ENCODE measurements at places on chromosomes 6 and 20.
A peak's percentile ranks its signal among the peaks of the same experiment; 100 is the strongest.

GRCh38 chr20:54350415-54350814, 125.0 kb upstream of the DOK5 start:
- DNase-seq, result no peak

- DNase-seq, result no peak
Observed at GRCh38 chr6:116359131-116359530, 11.6 kb upstream of the DSE start.

DNA sequence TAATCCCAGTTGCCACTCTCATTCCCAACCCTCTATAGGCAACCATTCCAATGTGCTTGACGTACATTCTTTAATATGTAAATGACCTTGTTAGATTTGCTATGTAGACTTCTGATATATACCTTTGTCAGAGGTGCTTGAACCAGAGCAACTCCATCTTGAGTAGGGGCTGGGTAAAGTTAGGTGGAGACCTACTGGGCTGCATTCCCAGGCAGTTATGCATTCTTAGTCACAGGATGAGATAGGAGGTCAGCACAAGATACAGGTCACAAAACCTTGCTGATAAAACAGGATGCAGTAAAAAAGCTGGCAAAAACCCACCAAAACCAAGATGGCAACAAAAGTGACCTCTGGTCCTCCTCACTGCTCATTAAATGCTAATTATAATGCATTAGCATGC, 8.3 kb upstream of the HM13 start:
- DNase-seq, result no peak

DNA sequence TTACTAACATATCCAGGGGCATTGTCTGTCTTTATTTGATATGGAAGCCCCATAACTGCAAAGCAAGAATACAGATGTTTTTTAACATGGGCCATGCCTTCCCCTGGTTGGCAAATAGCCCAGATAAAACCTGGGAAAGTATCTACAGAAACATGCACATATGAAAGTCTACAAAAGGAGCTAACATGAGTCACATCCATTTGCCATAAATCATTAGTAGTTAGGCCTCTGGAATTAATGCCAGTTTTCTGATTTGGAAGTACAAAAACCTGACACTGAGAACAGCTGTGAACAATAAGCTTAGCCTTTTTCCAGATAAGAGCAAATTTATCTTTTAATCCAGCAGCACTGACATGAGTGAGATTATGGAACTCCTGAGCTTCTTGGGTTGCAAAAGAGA, 418.0 kb upstream of the IMPG1 start:
- DNase-seq, result no peak

DNA sequence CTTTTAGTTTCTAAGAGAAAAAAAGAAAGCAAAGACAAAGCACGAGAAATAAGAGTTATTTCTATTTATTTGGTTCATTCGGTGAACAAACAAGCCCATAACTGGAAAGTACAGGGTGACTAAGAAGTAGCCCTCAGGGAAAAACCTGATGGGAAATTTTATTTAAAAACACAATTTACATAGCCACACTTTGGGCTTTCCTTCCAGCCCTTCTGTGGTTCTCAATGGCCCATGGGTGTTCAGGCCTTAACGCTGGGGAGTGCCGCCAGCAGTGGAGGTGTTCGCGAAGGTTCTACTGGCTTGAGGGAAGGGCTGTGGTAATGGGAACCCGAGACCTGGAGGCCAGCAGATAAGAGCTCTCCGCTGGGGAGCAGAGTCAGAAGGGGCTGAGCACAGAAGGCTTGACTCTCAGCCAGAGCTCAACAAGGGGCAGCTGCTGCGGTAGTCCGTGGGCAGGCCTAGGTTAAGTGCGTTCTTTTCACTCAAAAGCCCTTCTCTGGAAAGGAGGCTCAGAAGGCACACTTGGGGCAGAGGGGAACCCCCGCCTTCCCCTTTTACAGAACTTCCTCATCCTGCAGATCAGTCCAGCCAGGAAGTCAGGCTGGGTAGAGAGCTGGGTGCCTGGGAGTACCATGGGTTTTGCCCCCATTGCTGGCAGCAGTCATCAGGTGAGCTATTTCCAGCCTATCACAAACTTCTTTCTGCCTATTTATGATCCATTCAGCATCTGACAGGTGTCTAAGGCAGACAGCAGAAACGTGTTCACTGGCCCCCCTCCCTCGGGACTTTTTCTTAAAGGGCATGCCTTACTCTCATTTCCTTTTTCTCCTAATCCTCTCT, 8.8 kb upstream of the CD83 start:
- no peak for DNase-seq

DNA sequence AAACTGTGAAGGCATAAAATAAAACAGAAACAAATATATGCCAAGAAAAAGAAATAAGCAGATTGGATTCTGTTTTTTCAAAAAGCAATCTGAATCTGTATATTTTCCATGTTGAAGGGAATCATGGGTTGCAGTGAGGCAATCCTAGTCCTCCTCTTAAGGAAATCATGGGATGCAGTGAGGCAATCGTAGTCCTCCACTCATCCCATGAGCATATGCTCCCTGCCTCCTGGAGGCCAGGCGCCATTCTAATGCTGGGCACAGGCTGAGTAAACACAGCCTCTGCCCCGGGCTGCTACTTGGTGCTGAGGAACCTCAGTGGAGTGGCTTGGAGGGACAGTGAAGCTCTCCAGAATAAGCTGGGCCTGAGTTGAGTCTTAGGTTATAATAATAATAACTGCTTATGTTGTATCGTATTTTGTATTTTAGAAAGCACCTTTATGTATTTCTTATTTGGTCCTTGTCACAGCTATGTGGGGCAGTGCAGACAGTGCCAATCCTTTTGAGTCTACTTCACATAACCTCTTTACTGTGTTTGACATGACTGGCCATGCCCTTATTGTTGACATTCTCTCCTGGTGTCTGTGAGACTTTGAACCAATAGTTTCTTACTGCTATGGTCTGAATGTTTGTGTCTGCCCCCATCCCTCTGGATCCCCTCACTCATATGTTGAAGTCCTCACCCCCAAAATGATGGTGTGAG, 56.6 kb upstream of the CITED2 start:
- no peak for DNase-seq

DNA sequence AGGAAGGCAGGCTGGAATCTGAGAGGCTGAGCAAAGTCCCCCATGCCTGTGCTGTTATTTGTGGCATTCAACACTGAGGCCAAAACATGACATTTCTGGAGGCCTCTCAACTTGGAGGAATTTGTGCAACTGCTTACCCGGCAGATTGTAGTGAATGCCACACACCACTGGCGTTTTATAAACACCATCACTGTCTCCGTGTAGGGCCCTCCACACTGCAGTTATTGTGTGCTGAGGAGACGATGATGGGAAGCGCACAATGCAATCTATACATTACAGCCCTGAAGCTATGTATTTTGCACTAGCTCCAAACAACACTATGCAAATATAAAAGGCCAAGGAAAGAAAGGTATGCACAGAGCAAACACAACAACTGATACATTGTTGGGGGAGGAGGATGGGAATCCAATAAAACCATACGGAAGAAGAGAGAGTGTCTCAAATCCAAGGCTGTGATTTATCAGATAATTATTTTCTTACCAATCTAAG, 106.5 kb downstream of the SMLR1 start:
- DNase-seq, result no peak

DNA sequence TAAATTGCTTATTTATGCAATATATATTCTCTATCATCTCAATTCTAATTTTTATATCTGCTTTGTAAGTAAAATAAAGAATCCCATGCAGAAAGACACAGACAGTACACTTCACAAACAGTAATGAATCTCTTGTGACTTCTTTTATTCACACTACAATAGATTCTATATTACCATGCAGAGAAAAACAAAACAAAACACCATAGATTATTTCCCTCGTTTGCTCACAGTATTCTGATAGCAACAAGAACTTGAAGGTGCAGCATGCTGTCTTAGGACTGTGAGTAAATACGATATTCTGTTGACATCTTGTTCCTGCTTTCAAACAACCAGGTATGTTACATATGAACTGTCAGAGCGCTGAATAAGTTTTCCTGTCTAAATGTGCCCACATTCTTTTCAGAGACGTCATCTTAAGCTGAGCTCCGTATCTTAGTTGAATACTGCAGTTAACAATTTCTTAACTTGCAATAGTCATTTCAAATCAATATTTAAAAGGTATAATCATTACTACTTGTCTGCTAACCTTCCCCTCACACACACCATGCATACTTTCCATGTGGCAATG, 140.1 kb downstream of the BTBD9 start:
- DNase-seq, result no peak

GRCh38 chr6:159701413-159701999, 8.5 kb upstream of the SOD2 start:
- DNase-seq, result no peak

GRCh38 chr6:32609731-32610640, 20.3 kb upstream of the HLA-DRB1 start:
- peak; percentile 25 for DNase-seq

GRCh38 chr6:42692137-42692911, 30.1 kb downstream of the PRPH2 start:
- DNase-seq, result no peak

DNA sequence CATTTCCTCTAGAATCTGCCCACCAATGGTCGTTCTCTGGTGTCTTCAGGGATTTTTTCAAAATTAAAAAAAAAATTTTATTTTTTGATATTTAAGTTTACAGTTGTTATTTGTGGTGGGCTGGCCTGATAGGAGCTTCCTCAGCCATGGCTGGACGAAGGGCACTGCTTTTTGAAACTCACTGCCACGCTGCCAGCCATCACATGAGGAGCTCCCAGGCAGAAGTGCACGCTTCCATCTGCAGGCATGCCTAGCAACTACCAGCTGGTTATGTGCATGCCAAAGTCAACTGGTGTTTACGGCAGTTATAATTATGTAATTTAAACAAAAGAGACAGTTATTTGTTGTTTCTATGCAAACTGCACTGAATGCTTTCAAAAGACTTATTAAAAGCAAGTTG, 105.1 kb downstream of the IRF4 start:
- DNase-seq, result no peak

GRCh38 chr6:88013015-88013414, 34.6 kb upstream of the SPACA1 start:
- no peak for DNase-seq

- DNase-seq, result no peak
Observed at GRCh38 chr6:45947807-45948206, 67.9 kb downstream of the CLIC5 start.

GRCh38 chr20:32354592-32355416, 3.3 kb upstream of the ASXL1 start:
- no peak for DNase-seq

- no peak for DNase-seq
Observed at GRCh38 chr6:142763205-142763604, 181.8 kb downstream of the HIVEP2 start.

DNA sequence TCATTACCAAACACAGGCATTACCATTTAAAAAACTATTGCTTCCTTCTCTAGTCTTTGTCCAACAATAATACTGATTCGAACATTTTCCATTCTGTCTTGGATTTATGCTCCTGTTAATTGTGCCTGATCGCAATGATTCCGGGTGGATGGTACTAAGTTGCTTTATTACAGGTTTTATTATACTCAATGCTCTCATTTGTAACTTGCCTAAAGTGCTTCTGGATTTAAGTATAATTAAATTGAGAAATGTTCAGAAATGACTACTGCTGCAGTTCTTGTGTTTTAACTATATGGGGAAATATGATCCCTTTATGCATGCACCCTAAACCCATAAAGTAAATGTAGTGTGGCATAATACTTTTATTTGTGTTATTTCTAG, 7.2 kb downstream of the TFAP2A start:
- no peak for DNase-seq

GRCh38 chr20:29408034-29408695, 1849.3 kb upstream of the DEFB115 start:
- no peak for DNase-seq

GRCh38 chr6:36852481-36853147, 13.4 kb upstream of the CPNE5 start:
- no peak for DNase-seq

DNA sequence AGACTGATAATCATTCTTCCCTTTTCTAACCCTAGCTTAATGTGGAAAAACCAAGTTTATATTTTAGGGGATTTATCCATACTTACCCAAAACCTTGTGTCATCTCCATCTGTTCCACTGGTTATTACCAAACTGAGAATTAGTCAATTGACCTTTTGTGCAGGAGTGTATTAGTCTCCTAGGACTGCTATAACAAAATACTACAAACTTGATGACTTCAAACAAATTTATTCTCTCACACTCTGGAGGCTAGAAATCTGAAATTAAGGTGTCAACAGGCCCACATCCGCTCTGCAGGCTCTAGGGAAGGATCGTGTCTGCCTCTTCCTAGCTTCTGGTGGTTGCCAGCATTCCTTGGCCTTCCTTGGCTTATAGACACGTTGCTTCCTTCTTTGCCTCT, 12.7 kb upstream of the GMDS start:
- no peak for DNase-seq

DNA sequence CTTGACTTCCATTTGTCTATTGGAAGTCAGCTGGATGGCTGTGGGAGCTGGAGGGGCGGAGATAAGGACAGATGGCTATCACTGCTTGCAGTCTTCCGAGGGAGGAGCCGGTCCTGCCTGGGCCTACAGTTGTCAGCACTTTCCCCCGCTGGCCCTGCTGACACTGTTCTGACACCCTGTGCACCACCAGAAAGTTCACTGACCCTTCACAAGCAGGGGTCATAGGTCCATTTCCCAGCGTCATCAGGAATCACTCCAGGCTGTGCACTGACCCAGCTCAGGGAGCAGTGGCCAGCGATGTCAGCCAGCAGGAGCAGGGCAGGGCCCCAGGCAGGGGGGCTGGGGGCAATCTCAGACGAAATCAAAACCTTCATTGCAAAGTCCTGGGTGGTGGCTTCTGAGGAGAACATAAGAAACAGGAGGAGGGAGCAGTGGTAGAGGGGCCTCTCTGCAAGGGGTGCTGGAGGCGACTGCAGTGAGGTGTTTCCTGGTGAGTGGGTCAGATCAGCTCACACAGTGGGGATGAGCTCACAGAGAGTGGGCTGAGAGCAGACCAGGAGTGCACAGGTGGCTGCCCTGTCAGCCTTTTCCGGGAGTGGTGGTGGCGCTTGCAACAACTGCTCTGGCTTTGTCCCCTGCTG, 26.5 kb upstream of the PLEKHG1 start:
- no peak for DNase-seq

- DNase-seq, result no peak
Observed at GRCh38 chr6:46618726-46619125, 33.9 kb downstream of the CYP39A1 start.

GRCh38 chr6:22017766-22018165, 279.1 kb downstream of the PRL start:
- DNase-seq, result no peak

DNA sequence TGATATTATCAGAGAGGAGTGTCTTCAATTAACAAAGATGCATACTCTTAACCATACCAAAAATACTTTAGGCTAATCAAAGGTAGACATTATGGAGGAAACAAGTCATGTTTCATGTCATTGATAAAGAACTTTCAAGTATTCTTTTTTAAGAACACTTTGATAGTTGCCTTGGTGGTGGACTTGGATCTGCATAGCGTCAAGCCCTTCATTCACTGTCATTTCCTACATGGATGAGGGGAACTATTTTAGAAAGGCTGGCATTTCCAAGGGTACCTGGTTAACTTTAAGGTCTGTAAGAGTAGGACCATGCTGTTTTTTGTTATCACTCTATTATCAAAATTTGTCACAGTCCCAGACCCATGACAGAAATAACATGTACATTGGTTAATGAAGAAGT, 622.5 kb downstream of the PKHD1 start:
- no peak for DNase-seq
